T-helper 17 cell (primary cell): ENCODE measurements at places on chromosomes 6 and 20. TPM values are rescaled to one million over a fixed set of nuclear protein-coding genes. Genes with fewer than 3 reads are reported as not detected.

Gene MCHR2
- not detected for total RNA-seq

Gene TBXT
- not detected for total RNA-seq

DNA sequence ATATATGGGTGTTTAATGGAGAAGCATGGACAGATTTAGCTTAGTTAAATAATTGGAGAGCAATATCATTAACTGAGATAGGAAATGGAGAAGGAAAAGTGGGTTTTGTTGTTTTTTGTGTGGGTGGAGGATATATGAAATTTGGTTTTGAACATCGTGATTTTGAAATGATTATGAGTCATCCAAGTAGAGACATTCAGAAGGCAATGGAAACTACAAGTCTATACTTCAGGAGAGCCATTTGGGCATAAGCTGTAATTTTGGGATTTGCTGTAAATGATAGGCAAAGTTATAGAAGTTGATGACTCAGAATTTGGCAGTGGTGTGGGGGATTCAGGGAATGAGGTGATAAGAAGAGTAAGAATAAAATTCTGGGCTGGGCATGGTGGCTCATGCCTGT, 27.4 kb upstream of the FAM135A start:
- H3K36me3 ChIP-seq = no peaks in the 10 kb centered on the region
- no peak overlapping the region for H3K27ac ChIP-seq
- DNase-seq = no peak

GRCh38 chr6:137823826-137824555, 43.1 kb upstream of the TNFAIP3 start:
- peak overlapping the region; percentile 86 for H3K4me3 ChIP-seq
- H3K27ac ChIP-seq = peak overlapping the region; percentile 100
- peak; percentile 79 for DNase-seq
- H3K36me3 ChIP-seq = no peaks in the 10 kb centered on the region
- H3K27me3 ChIP-seq = no peaks in the 10 kb centered on the region

- H3K36me3 ChIP-seq = no peaks in the 10 kb centered on the region
- no peak overlapping the region for H3K4me3 ChIP-seq
- no peak overlapping the region for H3K27ac ChIP-seq
- no peak for DNase-seq
- peaks cover 2% of the 10 kb centered on the region for H3K4me1 ChIP-seq
Measured at GRCh38 chr6:39835821-39836295, 43.7 kb downstream of the DAAM2 start.

Gene LPA
- not detected for total RNA-seq

Gene TRAPPC3L
- total RNA-seq = not detected

DNA sequence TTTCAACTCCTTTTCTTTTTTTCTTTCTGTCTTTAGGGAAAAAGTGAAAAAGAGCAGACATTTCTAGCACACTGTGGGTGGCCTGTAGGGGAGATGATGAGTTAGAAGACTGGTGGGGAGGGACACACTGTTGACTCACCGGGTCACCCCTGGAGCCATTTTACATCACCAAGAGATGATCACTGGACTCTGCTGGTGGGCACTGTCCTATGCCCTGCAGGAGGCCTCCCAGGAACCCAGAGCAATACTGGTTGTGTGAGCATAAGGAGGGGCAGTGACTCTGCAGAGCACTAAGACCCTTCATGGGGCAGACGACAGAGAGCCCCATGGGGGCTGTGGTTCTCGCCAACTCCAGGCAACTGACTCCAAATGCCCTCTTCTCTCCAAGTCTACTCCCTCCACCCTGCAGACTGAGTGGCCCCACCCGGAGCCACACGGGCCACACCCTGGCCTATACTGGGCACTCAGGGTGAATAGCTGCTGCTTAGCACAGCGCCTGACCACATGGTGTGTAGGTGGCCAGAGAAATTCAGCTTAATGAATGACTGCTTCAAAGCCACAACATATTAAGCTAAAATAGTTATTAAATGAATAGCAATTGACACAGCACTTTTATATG, 177.5 kb downstream of the CDC5L start:
- H3K27me3 ChIP-seq = peaks cover 28% of the 10 kb centered on the region
- peaks cover 3% of the 10 kb centered on the region for H3K36me3 ChIP-seq
- peaks cover 6% of the 10 kb centered on the region for H3K4me1 ChIP-seq
- no peak overlapping the region for H3K27ac ChIP-seq
- no peak for DNase-seq
- H3K4me3 ChIP-seq = no peak overlapping the region

Gene C4B
- total RNA-seq = 2.2 TPM

DNA sequence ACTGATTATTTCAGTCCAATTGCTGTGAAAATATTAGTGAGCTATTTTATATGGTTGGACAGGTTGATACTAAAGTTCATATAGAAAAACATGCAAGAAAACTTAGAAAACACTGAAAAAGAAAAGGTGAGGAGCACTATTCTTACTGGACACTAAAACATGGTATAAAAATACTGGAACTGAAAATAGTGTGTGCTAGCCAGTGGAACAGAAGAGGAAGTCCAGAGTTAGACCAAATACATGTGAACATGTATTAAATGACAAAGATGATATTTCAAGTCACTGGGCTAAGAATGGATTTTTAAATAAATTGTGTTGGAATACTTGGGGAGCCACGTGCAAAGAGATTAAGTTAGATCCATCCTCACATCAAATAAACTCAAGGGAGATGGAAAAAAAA, 218.5 kb downstream of the TMEM242 start:
- H3K4me3 ChIP-seq = no peak overlapping the region
- peaks cover 34% of the 10 kb centered on the region for H3K4me1 ChIP-seq
- no peak overlapping the region for H3K27ac ChIP-seq
- no peaks in the 10 kb centered on the region for H3K27me3 ChIP-seq
- peaks cover 4% of the 10 kb centered on the region for H3K36me3 ChIP-seq
- no peak for DNase-seq

GRCh38 chr6:26543953-26544352, 5.8 kb downstream of the HMGN4 start:
- H3K4me1 ChIP-seq = peaks cover 25% of the 10 kb centered on the region
- H3K27me3 ChIP-seq = no peaks in the 10 kb centered on the region
- peaks cover 6% of the 10 kb centered on the region for H3K36me3 ChIP-seq

DNA sequence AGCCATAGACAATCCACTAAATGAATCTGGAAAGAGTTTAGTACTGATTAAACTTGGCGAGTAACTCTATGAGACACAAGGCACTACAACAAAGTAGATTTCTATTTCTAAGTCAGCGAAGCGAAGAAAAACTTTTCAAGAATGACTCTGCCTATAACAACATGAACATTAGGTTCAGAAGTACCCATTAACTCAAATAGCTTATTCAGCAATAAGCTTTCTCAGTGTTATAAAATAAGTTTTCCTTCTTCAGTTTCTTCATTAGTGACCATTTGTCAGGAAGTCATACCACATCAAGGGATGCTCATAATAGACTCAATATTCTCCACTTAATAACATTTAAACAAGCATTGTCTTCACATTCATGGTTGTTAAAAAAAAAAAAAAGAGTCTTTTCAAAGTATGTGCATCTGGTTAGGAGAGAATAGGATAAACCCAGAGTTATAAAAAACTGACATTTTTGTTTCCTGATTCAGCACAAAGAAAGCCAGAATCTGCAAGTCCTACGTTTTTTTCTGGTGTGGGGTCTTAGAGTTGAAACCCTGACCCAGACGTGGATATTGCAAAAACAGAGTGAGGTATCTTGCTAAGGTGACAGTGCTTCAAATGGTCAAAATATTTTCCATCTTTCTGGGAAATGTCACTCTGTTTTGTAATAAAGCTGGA, 148.2 kb upstream of the PREP start:
- H3K4me1 ChIP-seq = no peaks in the 10 kb centered on the region
- DNase-seq = no peak
- H3K36me3 ChIP-seq = peaks cover 3% of the 10 kb centered on the region
- H3K4me3 ChIP-seq = no peak overlapping the region
- no peak overlapping the region for H3K27ac ChIP-seq

DNA sequence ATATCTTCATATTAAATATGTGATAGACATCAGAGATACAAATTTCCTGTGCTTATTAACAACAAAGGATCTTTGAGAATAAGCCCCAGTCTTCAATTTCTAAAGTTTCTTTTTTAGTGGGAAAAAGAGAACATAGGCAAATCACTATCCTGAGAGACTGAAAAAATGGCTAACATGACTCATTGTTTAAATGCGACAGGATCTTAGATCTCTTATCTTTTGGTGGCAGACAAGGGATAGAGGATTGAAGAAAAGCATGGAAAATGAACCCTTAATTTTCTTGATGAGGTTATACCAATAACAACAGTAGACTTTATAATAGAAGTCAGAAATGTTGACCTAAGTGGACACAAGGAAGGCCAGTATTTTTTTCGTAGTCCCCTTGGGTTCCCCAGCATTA, 178.6 kb upstream of the MAP3K7 start:
- H3K27ac ChIP-seq = no peak overlapping the region
- peaks cover 30% of the 10 kb centered on the region for H3K27me3 ChIP-seq
- no peaks in the 10 kb centered on the region for H3K36me3 ChIP-seq
- no peak for DNase-seq

Gene FUT9
- total RNA-seq = not detected

Gene ARFGEF2
- 24.1 TPM for total RNA-seq

Gene MUC22
- not detected for total RNA-seq

DNA sequence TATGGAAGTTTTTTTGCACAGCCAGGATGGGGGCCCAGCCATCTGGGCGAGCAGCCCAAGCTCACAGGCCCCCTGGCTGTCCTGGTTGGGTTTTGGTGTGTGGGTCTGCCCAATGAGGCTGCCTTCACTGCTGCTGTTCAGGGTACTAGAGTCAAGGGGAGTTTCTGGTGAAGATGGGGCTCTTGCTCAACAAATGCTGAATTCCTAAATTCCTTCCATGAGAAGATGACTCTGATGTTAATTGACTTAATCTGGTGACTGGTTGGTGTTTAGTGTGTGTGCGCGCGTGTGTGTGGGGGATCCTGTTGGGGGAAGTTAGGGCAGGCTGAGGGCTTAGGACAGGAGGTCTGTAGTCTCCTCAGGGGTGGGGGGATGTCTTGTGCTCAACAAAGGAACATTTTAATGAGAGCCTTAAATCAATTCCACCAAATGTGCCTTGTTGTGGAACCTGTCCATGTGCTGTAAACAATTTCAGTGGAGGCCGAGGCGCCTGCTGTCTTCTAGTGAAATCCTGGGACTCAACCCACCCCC, 1.9 kb downstream of the PTK7 start:
- H3K4me1 ChIP-seq = peaks cover 5% of the 10 kb centered on the region
- no peak overlapping the region for H3K27ac ChIP-seq
- peaks cover 8% of the 10 kb centered on the region for H3K36me3 ChIP-seq
- H3K27me3 ChIP-seq = peaks cover 33% of the 10 kb centered on the region

Gene C6orf52
- total RNA-seq = 1.6 TPM

DNA sequence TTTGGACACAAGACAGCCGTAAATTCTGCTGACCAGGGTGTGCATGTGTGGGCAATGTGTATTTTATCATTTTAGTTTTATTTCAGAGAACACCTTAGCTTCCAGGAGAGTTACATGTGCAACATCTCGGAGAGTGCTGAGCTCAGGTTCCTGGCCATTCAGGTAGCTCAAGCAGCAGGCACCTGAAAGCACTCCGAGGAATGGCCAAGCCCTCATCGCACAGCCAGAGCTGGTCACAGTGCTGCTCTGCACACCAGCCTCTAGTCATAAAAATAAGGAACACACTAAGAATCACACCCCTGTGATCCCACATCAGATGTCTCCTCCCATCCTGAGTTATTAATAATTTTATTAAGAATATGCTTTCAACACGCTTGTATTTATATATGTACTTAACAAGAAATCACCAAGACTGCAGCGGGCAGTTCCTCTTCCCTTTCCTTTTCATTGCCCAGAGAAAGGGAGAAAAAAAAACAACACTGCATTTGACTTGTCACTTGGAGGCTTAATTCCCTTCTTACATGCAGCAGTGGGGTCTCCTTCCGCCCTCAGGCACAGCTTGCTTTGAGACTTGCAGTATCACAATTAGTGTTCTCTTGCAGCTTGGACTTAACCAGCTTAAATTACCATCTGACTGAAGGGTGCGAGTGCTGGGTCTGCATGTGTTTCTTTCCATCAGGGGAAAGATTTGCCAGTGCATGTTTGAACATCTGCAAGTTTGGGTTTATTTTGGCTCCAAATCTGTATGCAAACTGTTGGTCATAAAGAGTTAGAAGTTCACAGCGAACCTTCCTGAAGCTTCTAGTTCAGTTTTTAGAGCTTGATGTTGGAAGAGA, 36.0 kb upstream of the IRF4 start:
- H3K27ac ChIP-seq = no peak overlapping the region
- H3K27me3 ChIP-seq = no peaks in the 10 kb centered on the region
- H3K4me1 ChIP-seq = peaks cover 8% of the 10 kb centered on the region
- DNase-seq = no peak
- peaks cover 2% of the 10 kb centered on the region for H3K36me3 ChIP-seq

DNA sequence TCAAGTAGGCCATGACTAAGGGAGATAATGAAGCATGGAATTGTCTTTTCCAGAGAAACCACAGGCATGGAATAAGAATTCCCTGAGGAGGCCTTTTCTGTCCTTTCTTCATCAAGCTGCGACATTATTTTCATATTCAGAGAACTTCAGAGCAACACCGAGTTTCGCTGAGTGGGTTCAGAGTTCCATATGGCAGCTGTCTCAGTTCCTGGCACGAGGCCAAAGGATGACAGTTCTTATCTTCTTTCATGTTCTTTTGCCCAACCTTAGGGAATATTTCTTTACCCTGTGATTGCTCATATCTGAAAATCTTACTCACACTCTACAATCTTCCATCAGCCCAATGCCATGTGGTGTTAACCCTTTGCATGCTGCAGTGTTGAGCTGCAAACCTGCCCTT, 135.3 kb upstream of the BMP2 start:
- no peak for DNase-seq
- H3K36me3 ChIP-seq = no peaks in the 10 kb centered on the region
- H3K27ac ChIP-seq = no peak overlapping the region
- H3K4me3 ChIP-seq = no peak overlapping the region
- H3K4me1 ChIP-seq = no peaks in the 10 kb centered on the region

- no peak overlapping the region for H3K4me3 ChIP-seq
- DNase-seq = no peak
- H3K36me3 ChIP-seq = no peaks in the 10 kb centered on the region
- H3K4me1 ChIP-seq = peaks cover 18% of the 10 kb centered on the region
- no peaks in the 10 kb centered on the region for H3K27me3 ChIP-seq
Measured at GRCh38 chr20:8020314-8021079, 936 bp upstream of the TMX4 start.

Gene KIF25
- total RNA-seq = not detected

Gene ENPP4
- total RNA-seq = 4.6 TPM
